Brain pericyte (primary cell): ENCODE measurements at places on chromosomes 1 and 21.
A peak's percentile ranks its signal among the peaks of the same experiment; 100 is the strongest.

DNA sequence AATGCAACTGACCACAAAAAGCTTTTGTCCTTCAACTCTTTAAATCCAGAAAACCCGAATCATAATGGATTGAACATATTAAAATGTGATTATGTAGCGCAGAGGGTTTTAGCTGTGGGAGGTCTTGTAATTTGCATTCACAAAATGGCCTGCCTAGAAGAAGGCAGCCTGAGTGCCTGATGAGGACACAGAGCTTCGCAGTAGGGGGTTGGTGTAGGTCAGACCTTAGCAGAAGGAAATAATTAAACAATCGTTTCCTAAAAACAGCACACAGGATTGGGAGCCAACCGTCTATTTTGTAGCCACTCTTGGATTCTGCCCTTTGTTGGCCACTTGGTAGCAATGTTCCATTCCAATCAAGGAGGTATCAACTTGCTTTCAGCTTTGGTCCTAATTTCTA is 195.7 kb upstream of the KIAA0040 start:
- no peak for DNase-seq

DNA sequence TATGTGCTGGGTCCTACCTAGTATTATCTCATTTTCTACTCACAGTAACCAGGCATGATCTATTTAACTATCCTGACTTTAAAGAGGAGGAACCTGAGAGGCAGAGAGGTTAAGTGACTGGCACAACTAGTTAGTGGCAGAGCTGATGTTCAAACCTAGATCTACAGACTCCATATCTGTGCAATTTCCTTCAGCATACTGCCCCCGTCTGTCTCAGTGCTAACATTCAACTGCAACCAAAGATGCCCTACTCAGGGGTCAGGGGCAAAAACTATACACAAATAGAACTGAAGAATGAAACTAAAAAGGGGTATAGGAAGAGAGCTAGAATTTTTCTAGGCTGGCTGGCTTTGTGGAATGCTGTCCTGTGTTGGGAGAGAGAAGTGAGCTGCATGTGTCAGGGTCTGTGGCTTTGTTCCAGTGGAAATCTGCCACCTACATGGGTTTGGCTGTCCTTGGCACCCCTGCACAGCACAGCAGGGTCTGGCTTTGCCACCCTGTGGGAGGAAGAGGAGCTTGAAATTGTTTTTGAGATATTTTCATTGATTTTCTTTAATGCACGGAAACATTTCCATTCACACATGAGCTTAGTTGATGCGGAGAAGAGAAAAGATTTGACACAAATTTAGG is 368.5 kb downstream of the RPS6KC1 start:
- no peak for DNase-seq

- no peak for DNase-seq
These were observed 32.8 kb downstream of the ABCG1 start for GRCh38 chr21:42251654-42252324.

DNA sequence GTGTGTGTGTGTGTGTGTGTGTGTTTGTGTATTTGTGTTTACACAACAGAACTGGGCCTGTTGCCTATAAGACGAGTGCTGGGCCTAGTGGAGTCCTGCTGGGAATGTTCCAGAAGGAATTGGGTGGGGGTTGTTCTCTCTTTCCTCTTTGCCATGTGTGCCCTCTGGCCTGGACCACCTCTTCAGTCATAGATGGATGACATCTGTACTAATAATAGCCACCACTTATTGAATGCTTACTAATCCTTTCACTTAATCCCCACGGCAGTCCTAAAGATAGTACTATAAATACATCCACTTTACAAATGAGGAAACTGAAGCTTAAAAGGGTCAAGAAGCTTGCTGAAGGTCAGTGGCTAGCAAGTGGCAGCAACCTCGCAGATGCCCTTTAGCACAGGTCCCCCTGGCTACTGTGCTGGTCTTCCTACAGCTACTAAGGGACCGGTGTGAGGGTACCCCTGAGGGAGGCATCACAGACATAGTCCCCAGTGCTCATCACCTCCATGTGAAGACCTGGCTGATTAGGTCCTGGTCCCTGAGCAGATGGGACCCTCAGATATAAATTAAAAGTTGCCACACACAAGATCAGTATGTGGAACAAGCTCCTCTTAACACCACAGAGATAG is 55.2 kb upstream of the KIF1B start:
- DNase-seq: peak; percentile 22

- DNase-seq: no peak
These were observed 220.2 kb downstream of the TGFB2 start for GRCh38 chr1:218565377-218565776.

- DNase-seq: no peak
These were observed 5.6 kb downstream of the TMEM234 start for GRCh38 chr1:32216566-32216965.

DNA sequence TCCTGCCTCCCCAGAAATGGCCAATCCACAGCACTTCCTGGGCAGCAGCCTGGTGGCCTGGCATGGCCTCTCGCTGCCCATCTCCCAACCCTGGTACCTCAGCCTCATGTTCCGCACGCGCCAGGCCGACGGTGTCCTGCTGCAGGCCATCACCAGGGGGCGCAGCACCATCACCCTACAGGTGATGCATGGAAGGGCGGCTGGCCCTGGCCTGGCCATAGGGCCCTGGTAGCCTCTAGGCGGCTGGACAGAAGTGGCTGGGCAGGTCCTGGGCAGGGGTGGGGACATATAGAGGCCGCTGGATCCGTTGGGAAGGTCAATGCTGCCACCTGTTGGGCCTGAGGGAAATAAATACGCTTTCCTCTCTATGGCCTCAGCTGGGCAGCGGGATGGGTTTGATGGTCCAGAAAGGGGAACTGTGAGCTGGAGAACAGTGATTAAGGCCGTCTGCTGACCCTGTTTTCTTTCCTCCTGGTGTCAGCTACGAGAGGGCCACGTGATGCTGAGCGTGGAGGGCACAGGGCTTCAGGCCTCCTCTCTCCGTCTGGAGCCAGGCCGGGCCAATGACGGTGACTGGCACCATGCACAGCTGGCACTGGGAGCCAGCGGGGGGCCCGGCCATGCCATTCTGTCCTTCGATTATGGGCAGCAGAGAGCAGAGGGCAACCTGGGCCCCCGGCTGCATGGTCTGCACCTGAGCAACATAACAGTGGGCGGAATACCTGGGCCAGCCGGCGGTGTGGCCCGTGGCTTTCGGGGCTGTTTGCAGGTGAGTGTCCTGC is 14.4 kb downstream of the CELSR2 start:
- no peak for DNase-seq

GRCh38 chr1:8118031-8118451 is 91.9 kb upstream of the ERRFI1 start:
- DNase-seq: no peak

DNA sequence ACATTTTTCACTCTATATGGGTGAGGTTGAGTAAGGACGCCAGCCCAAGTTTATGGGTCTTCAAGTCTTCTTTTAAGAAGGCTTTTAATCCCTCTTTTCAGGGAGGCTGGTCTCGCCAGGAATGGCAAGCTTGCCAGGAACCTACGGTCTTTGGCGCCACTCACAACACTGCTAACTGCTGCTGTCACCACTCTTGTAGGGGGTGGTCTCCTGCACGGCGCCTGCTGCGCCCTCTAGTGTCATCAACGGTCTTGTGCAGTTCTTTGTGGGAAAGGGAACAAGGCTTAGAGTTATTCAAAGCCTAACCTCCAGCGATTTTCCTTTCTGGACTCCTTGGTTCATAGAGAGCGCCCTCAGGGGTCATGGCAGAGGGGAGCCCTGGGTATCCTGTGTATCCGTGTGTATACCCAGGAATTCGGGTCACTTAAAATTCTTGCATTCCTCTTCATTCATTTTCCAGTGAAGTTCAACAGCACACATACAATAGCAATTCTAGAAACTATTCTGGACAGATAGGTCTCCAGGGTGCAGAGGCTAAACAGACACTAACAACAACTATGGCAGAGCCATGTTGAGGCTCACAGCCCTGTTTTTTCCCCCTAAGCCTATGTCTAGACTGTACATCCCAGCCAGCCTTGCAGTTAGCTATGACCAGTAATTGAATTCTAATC is 392.8 kb upstream of the CAMK1G start:
- DNase-seq: no peak

DNA sequence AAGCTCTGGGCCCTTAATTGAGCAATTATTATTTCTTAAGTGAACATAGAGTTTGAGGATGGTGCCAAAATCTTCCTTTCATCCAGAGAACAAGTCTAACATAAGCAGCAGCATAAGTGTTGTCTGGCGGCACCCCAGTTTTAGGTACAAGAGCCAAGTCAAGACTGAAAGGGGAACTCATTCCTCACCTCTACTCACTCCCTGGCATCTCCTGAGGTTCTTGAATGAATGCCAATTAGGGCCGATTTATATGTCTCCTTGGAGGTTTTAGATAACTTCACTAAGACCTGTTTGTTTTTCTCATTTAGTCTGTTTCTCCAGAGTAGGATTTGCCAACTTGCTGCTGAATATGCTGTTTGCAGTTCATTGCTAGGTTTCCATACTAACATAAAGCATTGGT is 42.6 kb upstream of the ADGRL2 start:
- no peak for DNase-seq

GRCh38 chr1:186487163-186487562 is 26.2 kb upstream of the PDC start:
- no peak for DNase-seq
